ENCODE measurements at places on chromosomes 12 and 14.

- DNase-seq: no peak
Observed at GRCh38 chr12:131909752-131910219, 15.4 kb downstream of the ULK1 start.

DNA sequence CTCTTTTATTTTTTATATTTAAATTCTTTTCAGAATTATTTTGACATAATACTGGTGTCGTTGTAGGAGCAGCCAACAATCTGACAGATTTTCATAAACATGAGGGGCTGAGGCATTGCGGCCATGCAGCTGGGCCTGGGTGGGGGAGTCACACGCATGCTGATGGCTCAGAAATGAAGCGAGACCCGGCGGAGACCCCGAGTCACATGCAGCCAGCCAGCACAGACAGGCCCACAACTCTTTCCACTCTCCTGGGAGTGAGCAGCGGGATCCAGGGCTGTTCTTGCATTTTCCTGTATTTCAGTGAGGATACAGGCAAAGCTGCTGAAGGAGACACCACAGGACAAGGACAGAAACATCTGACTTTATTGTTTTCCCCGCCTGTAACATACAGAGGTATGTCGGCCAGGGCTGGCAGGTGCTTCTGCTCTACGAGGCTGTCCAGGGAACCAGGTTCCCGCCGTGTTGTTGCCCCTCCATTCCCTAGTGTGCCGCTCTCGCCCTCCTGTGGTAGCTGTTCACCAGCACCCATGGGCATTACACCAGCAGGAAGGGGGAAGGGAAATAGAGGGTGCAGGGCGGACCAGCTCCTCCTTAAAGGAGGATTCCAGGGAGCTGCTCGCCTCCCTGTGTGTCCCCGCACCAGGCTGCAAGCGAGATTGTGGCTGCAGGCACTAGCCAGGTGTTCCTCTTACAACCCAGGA lies 30.5 kb downstream of the FZD10 start:
- no peak for DNase-seq

GRCh38 chr12:84858796-84859195 lies 53.8 kb downstream of the SLC6A15 start:
- no peak for DNase-seq

- peak; percentile 28 for DNase-seq
Observed at GRCh38 chr12:117367006-117367638, 5.7 kb upstream of the NOS1 start.

GRCh38 chr12:109112720-109113465 lies 3.5 kb upstream of the ACACB start:
- DNase-seq: no peak

- DNase-seq: no peak
Observed at GRCh38 chr12:120237360-120238171, 28.0 kb downstream of the PXN start.

- DNase-seq: no peak
Observed at GRCh38 chr12:105804591-105805265, 334.0 kb downstream of the NUAK1 start.
